ENCODE measurements at places on chromosomes 1 and 21.

DNA sequence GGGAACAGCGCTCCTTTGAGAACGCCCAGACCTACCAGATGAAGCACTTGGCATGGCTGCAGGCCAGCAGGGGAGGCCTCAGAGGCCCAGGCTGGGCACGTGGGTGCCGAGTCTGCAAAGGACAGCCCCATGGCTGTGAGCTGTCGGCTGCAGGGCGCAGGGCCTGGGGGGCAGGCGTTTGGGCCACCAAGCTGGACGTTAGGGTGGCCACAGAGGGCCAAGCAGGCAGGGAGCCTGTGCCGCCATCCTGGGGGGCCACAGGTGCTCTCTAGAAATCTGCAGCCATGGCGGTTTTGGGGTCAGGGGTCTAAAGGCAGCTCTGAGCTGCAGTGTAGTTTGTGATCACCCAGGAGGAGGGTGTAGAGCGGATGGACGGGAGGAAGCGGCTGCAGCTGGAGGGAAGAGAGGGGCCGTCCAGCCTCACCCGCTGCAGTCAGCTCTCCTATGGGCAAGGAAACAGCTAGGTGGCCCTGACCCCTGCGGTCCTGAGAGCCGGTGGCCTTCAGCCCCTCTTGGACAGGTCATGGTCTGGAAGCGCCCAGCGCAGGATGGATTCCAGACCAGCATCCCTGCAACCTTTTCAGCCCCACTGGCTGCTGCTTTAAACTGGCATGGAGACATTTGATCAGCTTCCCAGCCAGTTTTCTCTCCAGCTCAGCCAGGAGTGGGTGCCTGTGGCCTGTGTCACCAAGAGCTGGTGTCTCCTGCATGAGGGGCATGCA, 11.0 kb downstream of the IBA57 start:
- no peak for DNase-seq

DNA sequence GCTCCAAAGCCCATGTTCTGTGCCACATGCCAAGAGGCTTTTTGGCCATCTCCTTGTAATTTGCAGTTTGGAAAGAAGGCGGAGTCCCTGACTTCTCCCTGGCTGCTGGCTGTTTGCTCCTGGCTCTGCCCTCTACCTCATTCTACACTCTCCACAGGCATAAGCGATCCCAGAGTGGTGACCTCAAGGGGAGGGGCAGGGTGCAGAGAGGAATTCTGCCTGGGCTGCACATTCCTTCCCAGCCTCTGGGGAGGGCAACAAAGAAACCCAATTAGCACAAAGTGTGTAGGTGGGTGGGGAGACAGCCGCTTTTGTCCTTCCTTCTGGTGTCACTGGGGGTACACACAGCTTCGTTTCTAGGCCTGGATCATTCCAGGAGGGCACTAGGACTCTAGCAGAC, 95.3 kb downstream of the HIVEP3 start:
- no peak for DNase-seq

- DNase-seq, result no peak
These were observed 83.6 kb downstream of the NRIP1 start for GRCh38 chr21:14981246-14981645.

DNA sequence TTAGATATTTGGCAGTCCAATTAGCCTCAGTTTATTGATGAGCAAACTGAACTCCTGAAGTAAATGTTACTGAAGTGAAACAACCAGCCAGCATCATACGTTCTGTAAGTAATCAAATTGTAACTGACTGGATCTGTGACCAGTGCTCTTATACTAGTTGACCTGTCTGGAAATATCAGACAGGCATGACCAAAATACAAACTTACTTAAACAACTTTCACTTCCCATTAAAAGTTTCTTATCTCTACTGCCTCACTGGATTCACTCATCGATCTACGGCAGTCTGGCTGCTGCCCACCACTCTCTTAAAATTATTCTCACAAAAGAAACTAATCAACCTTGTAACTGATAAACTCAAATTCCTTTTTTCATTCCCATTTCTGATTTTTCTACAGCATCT, 56.4 kb downstream of the WDR3 start:
- DNase-seq, result no peak

DNA sequence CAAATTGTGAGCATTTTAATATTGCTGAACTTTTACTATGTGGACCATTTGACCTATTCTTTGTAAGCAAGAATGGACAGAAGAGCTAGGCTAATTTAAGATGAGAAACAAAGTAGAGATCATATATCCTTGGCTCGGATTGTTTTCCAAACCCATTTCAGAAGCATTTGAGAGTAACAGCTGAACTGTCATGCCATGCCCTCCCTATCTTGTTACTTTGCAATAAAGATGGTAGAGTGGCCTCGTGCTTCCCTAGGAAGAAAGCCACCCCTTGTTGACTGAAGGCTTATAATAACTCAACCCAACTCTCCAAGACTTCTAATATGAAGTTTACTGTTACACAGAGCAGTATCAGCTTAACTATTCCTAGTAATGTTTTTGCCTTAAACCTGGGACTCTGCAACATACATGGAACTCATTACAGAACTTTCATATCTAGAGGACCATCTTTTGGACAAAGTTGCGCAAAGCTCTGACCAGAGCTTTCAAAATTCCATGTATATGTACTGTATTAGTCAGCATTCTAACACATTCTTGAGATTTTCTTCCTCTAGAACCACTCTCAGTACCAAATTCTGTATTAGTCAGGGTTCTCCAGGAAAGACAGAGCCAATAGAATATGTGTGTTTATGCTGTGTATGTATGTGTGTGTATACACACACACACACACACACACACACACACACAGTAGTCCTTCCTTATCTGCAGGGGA, 68.7 kb downstream of the ADAMTS1 start:
- no peak for DNase-seq

DNA sequence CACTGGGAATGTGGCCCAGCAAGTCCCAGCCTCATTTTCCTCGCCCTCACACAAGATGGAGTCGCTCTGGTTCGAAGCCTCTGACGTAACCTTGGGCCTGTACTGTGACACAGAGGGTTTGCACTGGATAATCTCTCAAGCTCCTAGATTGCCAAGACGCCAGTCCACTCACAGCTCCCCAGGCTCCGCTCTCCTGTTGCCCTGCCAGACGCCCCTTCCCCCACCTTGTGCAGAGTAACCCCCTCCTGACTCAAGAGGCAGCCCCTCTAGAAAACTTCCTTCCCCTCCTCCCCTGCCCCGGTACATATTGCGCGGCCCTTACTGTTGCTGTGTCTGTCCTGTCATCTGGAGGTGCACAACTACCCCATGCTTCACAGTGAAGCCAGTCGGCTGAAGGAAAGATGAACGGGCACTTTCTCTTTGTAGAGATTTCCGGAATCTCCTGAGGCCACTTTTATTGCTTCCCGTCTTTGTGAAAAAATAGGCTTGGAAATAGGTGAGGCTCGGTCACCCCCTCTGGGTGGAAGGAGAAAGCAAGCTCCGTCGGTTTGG, 981 bp upstream of the KIAA1614 start:
- DNase-seq, result no peak

Data from naive thymus-derived CD8-positive, alpha-beta T cell (primary cell).